ENCODE measurements at places on chromosomes 2 and 18.

DNA sequence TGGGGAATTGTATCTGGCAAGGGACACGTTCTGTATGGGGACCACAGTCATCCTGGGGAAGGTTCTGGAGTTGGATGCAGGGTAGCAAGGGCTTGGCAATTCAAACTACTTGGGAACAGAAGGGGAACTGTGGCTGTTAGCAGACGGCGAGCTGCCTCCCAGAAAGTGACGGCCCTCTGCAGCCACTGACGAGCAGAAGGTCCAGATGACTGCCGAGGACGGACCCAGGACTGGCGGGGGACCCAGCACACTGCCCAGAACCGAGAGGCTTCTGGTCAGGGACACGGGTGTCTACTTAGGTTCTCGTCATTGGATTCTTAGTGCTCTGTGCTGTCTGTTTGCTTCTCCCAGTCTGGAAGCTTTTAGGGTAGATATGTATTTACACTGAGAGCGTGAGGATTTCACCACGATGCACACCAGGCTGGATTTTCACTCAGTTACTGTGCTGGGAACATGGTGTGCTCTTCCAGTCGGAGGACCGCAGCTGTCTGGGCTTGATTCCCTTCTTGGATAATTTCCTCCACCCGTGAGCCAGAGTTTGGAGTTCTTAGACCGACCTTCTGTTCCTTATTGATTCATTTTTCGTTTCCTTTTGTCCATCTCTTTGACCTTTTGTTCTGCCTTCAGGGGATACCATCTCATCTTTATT, 13.4 kb downstream of the GPR35 start:
- no peak for DNase-seq

DNA sequence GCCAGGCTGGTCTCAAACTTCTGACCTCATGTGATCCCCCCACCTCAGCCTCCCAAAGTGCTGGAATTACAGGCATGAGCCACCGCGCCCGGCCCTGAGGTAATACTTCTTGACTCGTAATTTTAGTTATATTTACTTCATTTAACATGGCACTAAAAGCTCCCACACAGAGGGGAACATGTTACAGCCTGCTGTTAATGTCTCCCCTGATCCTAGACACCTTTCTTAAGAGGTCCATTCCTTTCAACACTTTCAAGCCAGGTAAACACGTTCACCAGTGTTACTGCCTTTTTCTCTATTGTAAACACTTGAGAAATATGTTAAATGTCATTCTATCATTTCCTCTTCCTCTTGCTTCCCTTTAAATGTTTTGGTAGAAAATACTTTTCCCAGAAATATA, 161.4 kb downstream of the METTL4 start:
- DNase-seq: no peak

DNA sequence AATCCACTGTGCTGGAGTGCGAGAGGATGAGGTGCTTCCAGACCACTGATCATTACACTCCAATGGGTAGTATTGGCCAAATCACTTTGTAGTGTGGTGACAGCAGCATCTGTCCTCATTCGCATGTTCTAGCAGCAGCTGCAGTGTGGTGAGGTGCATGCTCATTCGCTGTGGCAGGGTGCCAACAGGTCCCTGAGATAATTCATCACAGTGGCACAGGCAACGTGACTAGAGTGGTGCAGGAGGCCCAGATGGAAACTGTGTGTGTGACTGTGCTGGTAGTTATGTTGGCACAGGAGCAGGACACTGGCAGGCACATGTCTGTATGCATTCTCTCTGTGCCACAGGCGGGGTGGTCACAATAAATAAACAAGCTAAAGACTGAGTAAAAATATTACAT, 329.5 kb upstream of the SYT4 start:
- DNase-seq: no peak

- peak; percentile 57 for DNase-seq
Measured at GRCh38 chr2:176638167-176639015, 369.1 kb downstream of the MTX2 start.

- no peak for DNase-seq
Measured at GRCh38 chr2:30974092-30974491, 164.1 kb downstream of the GALNT14 start.

- no peak for DNase-seq
Measured at GRCh38 chr2:177195194-177195593, 17.4 kb upstream of the HNRNPA3 start.

GRCh38 chr2:128798502-128799283, 480.0 kb upstream of the HS6ST1 start:
- no peak for DNase-seq

DNA sequence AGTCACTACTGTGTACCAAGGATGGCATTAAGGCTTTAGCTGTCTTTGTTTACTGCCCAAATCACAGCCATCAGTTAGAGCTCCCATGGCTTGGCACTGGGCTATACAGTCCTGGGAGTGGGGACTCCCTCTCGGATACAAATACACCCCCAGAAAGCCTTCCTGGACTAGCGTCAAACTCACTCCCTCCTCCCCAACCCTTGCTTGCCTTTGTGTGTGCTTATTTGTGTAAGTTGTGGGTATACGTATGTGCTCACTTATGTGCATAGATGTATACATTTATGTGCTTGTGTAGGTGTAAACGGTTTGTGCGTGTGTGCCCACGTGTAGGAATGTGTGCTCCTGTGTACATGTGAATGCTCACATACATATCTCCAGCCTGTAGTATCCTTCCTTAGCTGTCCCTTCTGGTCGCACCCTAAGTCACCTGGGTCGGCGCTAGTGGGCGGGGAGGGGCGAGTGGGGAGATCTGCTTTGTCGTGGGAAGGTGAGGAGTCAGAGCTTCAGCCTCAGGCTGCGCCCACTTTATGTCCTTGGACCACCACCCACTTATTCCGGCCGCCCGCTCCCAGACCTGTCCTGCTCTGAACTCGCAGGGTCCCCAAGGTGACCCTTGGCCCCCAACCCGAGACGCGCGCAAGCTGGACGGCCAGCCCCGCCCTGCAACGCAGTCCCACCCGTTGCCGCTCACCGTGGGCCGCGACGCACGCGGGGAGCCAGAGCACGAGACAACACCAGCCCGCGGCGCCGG, 461 bp downstream of the PRADC1 start:
- peak; percentile 56 for DNase-seq

GRCh38 chr18:34543945-34544344, 166.2 kb upstream of the DTNA start:
- DNase-seq: no peak

DNA sequence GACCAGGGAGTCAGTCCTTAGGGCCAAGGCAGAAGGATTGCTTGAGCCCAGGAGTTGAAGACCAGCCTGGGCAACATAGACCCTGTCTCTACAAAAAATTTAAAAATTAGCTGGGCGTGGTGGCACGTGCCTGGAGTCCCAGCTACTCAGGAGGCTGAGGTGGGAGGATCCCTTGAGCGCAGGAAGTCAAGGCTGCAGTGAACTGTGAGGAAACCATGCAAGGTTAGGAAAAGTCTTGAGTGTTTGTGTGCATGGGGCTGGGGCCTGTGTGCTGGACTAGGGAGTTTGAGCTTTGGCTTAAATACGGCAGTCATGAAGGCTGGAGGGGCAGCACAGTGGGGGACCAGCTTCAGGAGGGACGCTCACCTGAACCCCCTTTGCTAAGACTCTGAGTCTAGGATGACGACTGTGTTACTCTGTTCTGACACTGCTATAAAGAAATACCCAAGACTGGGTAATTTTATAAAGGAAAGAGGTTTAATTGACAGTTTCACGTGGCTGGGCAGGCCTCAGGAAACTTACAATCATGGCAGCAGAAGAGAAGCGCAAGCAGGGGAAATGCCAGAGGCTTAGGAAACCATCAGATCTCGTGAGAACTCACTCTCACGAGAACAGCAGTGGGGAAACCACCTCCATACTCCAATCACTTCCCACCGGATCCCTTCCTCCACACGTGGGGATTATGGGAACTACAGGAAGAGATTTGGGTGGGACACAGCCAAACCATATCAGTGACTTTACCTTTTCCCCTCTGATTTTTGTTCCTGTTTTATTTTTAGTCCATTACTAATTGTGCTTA, 39.4 kb downstream of the GORASP2 start:
- DNase-seq: no peak

GRCh38 chr2:237497009-237497837, 10.2 kb downstream of the MLPH start:
- no peak for DNase-seq

- DNase-seq: no peak
Measured at GRCh38 chr2:226208726-226209125, 590.9 kb downstream of the IRS1 start.

- DNase-seq: no peak
Measured at GRCh38 chr2:197894751-197895274, 90.4 kb downstream of the PLCL1 start.

DNA sequence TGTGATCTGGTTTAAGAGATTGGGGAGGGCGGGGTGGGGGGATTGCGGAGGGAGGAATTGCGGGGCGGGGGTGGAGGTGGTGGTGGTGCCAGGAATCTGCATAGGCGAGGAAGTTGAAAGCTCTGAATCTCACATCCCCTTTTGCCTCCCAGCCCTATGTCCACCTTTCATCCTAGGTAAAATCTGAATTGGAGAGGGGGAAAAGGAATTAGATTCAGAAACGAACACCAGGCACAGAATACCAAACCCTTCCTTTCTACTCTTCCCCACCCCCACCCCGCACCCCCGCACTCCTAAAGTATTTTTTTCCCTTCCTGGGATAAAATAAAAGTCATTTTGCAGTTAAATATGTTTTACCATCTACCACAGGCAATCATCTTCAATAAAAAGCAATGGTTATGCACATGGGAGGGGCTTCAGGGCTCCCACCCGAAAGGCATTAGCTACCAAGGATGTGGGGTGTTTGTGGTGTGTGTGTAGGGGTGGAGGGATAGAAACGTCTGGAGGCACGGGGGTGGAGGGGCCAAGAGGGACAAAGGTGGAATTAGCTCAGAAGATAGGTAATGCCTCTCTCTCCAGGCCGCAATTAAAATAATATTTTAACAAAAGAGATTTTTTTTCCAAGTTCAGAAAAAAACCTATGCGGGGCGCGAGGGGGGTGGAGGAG, 1.8 kb downstream of the IGFBP5 start:
- no peak for DNase-seq

- DNase-seq: no peak
Measured at GRCh38 chr2:106115250-106115649, 78.9 kb downstream of the UXS1 start.

DNA sequence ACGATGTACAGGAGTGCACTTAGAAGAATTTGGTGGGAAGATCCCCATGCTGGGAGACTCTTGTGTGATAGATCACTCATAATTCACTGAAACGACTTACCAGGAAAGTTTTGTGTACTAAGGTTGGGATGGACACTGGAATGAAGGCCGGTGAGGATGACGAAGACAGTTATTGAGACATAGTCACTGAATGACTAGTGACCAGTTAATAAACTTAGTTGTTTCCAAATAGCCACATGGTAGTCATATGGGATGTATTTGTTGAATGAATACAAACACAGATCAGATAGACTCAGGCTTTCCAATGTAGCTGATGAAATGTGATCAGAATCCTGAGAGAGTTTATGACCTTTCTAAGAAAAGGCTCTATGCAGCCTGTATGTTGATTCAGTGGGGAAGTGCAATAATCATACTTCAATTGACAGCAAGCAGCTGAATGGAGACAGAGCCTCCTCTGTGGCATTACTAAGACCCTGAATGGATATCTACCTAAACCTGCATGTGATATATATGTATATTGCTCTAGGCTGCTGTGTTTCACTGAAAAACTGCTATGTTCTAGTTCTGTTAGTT, 20.4 kb downstream of the GDF7 start:
- no peak for DNase-seq

DNA sequence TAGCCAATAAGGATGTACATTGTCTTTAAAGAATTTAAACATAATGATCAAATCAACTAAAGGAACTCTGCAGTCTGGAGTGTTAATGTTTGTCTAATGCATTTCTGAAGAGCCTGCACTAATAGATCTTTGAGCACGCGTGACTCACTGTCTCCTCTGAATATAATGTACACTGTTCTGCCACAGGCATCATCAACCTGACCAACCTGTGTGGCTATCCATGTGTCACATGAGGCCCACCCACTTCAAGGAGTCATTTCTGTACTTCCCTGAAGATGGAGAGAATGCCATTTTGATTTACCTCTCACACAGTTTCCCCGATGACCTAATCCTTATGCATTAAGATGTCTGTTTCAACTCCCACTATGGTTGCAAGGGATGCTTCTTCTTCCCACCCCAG, 434.0 kb upstream of the SPHKAP start:
- no peak for DNase-seq

- DNase-seq: no peak
Measured at GRCh38 chr2:170747921-170748320, 22.3 kb upstream of the ERICH2 start.

DNA sequence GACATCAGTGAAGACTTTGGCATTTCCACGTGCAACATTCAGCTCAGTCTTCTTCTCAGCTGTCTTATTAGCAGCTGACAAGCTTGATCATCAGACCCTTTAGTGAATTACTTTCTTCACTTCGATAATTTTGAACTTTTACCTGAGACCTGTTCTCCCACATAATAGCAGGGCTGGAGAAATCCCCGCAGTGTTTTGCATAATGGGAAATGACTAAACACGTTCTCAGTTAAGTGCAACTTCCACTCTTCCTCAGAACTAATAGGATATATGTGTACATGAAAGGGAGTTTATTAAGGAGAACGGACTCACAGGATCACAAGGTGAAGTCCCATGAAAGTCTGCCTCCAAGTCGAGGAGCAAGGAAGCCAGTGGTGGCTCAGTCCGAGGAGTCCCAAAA, 28.8 kb upstream of the MBP start:
- no peak for DNase-seq

GRCh38 chr2:240733803-240734495, 42.3 kb downstream of the AQP12A start:
- DNase-seq: no peak

- DNase-seq: no peak
Measured at GRCh38 chr2:138334323-138334722, 167.2 kb upstream of the SPOPL start.

- no peak for DNase-seq
Measured at GRCh38 chr2:108535357-108535631, 1.0 kb downstream of the LIMS1 start.

GRCh38 chr2:20632446-20632990, 18.4 kb downstream of the HS1BP3 start:
- DNase-seq: no peak

GRCh38 chr2:2879781-2880180, 497.8 kb downstream of the EIPR1 start:
- no peak for DNase-seq

DNA sequence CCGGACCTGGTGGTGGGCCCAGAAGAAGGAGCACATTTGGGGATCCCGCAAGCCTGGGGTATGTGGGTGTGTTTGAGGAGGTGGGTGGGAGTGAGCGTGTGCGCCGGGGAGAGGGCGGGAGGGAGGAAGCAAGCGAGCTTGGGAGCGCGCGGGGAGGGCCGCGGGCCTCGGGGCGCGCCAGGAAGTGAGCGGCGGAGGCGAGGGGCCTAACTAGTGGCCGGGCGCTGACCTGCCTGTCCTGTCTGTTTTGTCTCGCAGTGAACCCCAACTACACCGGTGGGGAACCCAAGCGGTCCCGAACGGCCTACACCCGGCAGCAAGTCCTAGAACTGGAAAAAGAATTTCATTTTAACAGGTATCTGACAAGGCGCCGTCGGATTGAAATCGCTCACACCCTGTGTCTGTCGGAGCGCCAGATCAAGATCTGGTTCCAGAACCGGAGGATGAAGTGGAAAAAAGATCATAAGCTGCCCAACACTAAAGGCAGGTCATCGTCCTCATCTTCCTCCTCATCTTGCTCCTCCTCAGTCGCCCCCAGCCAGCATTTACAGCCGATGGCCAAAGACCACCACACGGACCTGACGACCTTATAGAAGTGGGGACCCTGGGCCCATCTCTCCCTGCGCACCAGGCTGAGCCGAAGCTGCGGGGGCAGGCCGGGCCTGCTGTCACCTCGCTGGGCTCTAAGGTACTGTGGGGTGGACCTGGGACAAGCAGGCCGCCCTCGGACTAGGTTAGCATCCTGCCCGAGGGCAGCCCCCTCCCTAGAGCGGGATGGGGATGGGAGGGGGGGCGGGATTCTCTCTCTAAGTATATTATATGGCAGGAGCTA, 1.2 kb downstream of the HOXD4 start:
- no peak for DNase-seq

Data from stimulated activated CD4-positive, alpha-beta T cell treated with anti-CD3 and anti-CD28 coated beads, Interleukin-2, amount 100 ng/mL, for 24 hours (primary cell).